Activated CD4-positive, alpha-beta T cell treated with anti-CD3 and anti-CD28 coated beads, Interleukin-2, amount 50 U/mL, for 24 hours (primary cell): ENCODE measurements at places on chromosomes 13 and 19.

DNA sequence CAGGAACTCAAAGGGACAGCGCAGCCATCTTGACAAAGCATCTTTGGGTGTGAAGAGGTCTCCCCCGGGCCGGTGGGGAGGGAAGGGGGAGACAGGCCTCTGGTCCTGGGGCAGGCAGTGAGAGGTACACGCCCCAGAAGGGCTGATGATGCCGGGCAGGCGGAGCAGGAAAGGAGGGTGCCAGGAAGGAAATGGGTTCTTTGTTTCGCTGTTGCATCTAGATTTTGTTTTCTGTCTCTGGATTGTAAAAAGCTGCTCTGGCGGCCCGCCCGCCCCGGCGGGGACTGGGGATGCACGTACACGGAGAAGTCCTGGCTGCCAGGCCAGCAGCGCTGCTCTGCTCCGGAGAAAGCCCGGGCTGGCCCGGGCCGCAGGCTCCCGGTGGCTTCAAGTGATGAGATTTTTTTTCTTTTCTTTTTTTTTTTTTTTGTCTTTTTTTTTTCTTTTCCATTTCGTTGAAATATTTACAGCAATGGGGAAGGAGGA is 13.2 kb upstream of the ASF1B start:
- DNase-seq = peak; percentile 13

- DNase-seq = no peak
These were observed 149.5 kb downstream of the PTPRS start for GRCh38 chr19:5191091-5191490.

DNA sequence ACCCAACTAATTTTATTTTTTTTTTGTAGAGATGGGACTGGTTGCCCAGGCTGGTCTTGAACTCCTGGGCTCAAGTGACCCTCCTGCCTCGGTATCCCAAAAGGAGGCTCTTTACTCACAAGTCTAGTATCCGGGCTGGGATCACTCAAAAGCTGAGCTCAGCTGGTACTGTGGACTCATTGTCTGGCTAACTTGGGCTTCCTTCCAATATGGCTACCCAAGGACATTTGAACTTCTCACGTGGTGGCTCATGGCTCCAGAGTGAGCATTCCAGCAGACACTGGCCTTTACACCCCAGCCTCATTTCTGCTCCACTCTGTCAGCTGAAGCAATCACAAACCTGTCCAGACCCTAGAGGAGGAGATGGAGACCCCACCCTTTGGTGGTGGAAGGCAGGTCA is 28.9 kb downstream of the HPN start:
- DNase-seq = no peak

GRCh38 chr13:46684287-46685001 is 112.5 kb downstream of the ESD start:
- no peak for DNase-seq

DNA sequence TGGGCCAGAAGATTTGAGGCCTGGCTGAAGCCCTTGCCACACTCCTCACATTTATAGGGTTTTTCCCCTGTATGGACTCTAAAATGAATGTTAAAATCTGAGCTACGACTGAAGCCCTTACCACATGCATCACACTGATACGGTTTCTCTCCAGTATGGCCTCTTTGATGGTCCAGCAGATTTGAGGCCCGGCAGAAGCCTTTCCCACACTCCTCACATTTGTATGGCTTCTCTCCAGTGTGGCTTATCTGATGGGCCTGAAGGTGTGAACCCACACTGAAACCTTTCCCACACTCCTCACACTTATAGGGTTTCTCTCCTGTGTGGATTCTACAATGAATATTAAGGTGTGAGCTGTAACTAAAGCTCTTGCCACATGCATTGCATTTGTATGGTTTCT is 21.0 kb downstream of the ZNF45 start:
- no peak for DNase-seq

DNA sequence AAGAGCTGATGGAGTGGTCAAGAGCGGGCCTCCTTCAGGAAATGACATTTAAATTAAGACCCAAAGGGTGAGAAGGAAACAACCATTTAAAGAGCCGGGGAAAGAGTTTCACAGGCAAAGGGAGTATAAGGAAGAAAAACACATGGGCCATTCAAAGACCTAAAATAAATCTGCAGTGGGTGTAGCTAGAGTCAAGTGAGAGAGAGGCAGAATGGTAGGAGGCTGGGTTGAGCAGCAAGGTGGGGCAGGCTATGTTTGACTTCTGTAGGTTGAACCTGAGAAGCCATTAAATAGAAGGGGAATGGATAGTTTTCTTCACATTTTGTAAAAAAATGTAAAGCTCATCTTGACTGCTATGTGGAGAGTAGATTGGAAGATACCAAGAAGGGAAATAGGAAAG is 183.8 kb downstream of the LACC1 start:
- no peak for DNase-seq

DNA sequence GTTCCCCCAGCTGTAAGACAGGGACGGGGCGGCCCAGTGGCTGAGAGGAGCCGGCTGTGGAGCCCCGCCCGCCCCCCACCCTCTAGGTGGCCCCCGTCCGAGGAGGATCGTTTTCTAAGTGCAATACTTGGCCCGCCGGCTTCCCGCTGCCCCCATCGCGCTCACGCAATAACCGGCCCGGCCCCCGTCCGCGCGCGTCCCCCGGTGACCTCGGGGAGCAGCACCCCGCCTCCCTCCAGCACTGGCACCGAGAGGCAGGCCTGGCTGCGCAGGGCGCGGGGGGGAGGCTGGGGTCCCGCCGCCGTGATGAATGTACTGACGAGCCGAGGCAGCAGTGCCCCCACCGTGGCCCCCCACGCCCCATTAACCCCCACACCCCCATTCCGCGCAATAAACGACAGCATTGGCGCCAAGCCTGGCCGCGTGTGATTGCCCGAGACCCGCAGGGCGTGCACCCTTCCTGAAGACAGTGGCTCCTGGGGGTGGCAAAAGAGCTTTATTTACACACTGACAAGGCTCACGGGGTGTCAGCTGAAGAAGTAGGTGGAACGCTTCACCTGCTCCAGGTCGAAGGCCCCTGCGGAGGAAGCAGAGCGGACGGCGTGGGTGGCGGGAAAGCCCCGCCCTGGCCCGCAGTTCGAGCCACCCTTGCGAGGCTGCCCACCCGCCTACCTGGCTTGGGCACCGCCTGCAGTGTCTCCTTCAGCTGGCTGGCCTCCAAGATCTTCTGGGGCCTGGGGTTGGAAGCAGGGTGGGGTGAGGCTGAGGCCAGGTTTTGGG is 16.4 kb downstream of the POLRMT start:
- no peak for DNase-seq

- no peak for DNase-seq
These were observed 2.2 kb upstream of the PLK5 start for GRCh38 chr19:1521636-1522035.

DNA sequence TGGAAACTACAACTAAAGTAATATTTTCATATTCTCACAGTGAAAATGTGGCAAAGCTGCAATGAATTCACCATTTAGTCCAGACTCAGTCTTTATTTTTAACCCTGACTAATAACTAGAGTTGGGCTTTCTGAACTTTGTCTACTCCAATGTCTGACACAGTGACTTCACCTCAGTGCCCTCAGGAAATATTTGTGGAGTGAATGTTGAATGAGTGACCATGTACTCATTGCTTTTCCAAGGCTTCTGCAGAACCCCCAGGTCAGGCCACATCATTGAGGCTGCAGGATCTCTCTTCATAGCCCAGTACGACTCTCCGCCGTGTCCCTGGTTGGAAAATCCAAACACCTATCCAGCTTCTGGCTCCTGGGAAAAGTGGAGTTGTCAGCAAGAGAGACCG is 1.8 kb downstream of the ZNF175 start:
- no peak for DNase-seq

DNA sequence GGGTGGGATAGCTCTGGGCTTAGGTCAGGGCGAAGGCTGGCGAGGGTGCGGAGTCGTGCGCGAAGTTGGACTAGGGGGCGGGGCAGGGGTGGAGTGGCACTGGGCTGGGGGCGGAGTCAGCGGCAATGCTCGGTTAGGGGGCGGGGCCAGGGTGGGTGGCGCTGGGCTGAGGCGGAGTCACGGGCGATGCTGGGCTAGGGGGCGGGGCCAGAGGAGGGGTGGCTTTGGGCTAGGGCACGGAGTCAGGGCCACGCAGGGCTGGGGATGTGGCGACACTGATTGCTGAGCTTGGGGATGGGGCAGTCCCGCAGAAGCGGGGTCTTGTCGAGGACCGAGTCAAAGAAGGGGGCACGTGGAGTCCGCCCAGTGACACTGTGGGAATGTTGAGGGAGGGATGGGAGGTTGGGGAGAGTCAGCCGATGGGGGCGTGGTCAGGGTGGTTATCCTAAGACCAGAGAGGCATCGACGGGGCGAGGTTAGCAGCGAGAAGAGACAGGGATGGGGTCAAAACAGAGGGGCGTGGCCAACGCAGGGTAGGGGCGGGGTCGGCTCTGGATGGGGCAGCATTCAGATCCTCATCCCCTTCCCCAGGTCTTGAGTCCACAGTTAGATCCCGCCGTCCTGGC is 8.7 kb downstream of the HOMER3 start:
- peak; percentile 70 for DNase-seq

GRCh38 chr19:10363789-10364281 is 16.5 kb downstream of the TYK2 start:
- DNase-seq = no peak

GRCh38 chr19:11194656-11195558 is 2.4 kb downstream of the KANK2 start:
- no peak for DNase-seq

DNA sequence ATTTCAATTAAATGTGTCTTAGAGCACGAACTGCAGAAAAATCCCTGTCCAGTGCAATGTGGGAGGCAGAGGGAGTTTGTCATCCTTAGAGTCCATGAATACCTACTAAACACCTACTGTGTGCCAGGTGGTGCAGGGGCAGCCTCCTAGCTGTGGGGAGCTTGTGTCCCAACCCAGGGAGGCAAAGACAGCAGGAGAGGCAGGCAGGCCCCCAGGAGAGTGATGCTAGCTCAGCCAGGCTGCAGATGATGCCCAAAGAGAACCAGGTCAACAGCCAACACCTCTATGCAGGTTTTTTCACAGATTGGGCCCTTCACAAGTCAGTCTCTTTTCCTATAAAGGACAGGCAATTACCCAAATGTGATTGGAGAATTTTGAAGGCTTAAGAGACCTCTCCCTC is 108.2 kb upstream of the UQCRFS1 start:
- DNase-seq = no peak

GRCh38 chr13:66859934-66860877 is 369.9 kb downstream of the PCDH9 start:
- no peak for DNase-seq

DNA sequence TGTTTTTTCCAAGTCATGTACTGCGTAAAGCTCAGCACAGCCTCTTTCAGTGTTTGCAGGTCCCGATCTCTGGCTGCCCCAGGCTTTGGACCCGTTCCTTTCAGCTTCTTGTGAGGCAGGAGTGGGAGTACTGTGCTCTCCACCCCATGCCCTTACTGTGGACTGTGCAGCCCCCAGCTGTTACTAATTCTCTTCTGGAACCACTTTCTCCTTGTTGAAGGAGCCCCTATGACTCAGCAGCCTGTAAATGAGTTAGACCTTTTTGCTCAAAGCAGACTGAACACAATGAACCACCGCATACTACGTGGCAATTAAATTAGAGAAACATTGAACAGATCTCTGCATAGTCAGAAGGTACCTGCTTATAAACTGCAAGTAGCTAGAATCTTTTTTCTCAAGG is 39.0 kb downstream of the SERTM1 start:
- DNase-seq = no peak

DNA sequence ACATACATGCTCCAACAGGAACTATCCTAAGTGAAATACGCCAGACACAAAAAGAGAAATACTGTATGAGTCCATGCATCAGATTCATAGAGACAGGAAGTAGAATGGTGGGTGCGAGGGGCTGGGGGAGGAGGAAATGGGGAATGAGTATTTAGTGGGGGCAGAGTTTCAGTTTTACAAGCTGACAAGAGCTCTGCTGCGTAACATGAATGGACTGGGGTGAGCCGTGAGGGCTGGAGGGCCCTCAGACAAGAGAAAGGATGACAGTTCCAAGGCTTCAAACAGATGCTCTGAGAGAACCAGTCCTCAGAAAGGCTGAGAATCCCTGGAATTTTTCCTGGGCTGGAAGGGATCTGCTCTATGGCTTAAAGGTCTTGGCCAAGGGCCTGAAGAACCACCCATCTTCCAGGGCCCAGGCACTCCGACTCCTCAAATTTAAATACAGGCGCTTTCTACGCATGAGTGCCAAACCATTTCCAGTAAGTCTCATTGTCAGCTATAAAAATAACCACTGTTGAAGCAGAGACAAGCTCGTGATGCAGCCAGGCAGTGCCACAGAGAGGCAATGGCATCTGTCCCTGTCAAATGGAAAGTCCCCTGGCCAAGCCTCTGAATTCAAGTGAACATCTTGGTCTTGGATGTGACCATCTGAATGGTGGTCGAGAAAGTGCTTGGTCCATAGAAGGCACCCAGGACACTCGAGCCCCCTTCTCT is 17.5 kb downstream of the KLF2 start:
- DNase-seq = no peak

DNA sequence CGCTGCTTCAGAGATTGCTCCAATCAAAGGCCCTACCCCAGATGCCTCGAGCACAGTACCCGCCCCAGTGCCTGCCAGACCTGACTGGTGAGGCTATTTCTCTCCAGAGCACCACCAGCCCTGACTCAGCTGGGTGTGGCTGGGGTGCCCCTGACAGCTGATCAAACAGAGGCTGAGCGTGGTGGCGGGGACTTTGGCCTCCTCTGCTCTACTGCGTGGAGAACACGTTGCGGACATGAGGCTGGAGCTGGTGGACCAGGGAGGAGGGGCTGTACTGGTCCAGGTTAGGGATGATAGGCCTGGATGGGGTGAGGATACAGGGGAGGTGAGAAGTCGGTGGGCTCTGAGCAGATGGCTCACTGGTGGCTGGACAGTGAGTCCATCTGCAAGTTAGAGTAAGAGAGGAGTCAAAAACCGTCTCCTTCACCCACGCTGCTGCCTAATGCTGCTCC is 3.5 kb upstream of the DOCK6 start:
- DNase-seq = no peak

GRCh38 chr13:61123538-61124289 is 291.9 kb downstream of the PCDH20 start:
- no peak for DNase-seq

DNA sequence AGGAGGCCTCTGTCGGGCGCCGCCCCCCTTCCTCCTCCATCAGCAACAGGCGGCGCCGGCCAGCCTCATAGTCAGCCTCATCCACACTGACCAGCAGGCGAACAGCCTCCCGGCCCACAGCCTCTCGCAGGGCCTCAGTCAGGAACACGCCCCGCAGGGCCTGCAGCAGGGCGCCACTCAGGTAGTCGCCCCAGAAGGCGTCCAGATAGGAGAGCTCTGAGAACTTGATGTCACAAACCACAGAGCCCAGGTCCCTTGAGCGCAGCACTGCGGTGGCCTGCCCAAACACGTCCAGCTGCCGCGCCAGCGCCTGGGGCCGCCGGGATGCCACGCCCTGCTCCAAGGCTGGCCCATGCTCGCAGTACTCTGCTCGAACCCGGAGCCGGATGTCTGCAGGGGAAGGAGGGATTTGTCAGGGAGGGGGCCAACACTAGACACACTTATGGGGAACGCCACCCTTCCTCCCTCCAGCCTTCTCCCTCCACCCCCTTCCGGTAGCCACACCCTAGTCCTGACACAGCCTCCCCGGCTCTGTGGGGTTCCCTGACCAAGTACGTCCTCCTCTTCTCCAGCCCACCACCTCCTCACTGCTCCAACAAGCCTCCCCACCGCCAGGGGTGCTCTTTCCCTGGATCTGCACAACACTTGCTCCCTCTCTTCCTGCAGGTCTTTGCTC is 17.9 kb downstream of the DEDD2 start:
- no peak for DNase-seq
